Hematopoietic multipotent progenitor cell treated with erythropoietin and hydrocortisone succinate and interleukin-3 and kit ligand, for 8 days (in vitro differentiated cells): ENCODE measurements at places on chromosomes 4 and X.

DNA sequence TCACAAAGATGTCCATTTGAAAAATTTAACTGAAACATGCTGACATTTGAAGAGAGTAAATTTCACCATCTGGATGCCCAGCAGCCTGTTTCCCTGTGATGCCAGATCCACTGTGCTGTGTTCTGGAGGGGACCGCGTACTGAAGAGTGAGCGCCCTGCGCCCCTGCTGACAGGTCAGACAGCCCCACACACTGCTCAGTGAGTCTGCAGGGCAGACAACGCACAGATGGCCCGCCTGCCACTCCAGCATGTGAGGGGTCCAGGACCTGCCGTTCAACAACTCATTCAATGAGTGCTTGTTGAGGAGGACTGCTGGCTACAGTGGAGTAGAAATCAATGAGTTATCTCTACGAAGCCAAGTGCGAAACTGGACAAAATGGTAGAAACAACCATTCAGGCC, 49.2 kb downstream of the FGFRL1 start:
- DNase-seq, result no peak

DNA sequence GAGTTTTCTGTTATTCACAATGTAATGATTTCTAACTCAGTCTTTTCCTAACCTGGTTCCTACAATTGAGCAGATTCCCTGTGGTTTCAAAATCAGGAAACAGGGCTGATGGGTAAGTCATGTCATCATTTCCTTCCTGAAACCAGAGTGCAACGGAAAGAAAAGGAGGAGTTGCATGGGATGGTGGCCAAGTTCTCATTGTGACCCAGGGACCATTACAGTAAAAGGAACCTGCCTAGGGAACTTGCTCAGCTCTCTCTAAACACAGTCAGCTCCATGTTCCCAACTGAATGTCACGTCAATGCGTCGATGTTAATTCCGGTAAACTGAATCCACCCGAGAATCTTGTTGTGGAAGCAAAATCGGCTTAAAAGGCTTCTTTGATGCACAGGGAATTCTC, 51.2 kb downstream of the LGI2 start:
- no peak for DNase-seq

DNA sequence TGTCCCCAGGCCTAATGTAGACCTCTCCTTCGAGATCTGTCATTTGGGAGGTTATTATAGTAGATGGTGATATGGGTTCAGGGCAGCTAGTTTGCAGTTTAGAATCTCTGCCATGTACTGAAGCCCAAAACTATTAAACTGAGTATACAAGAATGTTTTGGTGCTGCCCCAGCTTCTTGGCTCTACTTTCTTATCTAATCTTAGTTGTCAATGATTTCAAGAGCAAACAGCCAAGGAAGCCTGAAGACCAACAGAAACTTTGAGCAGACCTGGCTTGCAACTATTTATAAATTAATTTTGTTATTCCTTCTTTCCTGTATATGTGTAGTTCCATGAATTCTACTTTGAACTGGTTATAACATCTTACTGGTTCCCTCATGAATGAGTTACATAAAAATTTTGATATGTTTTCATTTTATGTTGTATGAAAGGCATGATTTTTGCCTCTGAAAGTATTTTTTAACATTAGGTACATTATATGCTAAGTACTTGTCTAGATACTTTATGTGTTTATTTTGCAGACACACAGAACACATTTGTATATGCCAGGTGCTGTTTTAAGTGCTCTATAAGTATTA, 2.0 kb upstream of the MGST2 start:
- DNase-seq, result no peak

DNA sequence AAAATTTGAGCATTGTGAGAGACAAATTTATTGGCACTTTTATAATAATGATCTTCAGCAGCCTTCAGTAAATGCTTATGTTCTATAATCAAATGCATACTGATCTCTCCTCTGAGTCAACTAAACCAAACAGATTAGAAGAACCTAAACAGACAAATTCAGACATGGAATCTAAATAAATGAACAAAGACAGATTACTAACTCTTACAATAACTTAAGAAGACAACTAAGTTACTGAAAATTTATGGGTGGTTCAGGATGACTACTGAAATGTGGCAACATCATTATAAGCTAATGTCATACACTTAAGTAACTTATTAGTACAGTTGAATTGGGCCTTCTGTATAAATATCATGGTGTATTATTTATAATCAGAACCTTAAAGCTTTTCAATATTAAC, 127.3 kb downstream of the NEK1 start:
- no peak for DNase-seq

DNA sequence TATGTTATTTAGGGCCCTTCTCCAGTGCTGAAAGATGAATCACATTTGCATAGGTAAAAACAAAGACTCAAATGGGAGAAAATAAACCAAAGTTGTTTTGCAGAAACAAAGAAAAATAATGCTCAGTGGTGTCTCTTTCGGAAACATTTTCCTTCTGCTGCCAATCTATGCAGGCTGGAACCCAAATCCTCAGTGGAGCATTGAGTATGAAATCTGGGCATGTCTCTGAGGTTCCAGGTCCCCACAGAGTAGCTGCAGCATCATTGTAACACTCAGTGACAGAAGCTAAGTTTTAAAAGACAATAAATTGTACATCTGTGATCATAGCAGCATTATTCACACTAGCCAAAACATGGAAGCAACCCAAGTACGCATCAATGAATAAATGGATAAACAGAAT, 303.6 kb downstream of the FBXW7 start:
- DNase-seq, result no peak

DNA sequence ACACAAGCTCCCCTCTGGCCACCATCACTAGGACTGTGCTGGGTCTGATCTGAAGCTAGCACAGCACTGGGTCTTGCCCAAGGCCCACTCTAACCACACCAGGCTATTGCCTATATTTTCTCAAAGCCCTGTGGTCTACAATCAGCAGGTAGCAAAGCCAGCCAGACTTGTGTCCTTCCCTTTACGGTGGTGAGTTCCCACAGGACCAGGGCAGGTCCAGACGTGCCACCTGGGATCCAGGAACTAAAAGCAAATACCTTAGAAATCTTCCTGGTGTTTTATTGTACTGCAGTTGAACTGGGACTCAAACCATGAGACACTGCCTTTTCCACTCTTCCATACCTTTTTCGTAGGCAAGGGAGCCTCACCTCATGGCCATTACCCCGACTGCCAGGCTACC, 9.0 kb upstream of the MAGEC2 start:
- no peak for DNase-seq

GRCh38 chr4:40856840-40857362, 107.1 kb downstream of the NSUN7 start:
- DNase-seq, result peak; percentile 28

GRCh38 chr4:188930822-188931221, 791.6 kb downstream of the TRIML1 start:
- no peak for DNase-seq
